EL (cell line): ENCODE measurements at places on chromosomes 5 and 9.

DNA sequence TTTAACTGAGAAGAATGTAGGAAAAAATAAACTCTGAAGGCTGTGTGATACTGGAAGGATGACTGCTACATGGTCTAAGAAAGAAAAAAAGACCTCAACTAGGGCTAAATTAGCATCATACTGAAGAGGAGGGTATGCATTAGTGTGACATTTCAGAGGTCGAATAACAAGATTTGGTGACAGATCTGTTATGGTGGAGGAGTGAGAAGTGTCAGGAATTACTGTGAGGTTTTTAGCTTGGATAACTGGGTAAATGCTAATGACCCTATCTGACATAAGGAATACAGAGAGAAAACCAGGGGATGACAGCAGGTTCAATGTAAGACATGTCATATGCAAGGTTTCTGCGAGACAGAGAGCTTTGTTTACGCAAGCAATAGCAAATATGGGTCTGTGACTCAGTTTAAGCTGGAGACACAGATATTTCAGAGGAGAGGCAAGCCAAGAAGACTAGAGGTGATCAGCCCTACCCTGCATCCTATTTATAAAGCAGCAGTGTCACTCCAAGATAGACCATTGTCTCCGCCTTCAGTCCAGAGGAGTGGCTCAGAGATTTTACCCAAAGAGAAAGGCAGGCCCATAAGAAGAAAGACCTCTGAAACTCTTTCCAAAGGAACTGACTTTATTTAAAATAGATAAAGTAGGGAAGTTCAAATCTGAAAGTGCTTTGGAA lies 44.3 kb downstream of the FBN2 start:
- no peak for DNase-seq

- DNase-seq, result peak; percentile 55
These were observed 248.6 kb upstream of the ANKRD55 start for GRCh38 chr5:56481428-56482357.

- no peak for DNase-seq
These were observed 272.0 kb downstream of the DENND1A start for GRCh38 chr9:123657941-123658340.

- no peak for DNase-seq
These were observed 74.2 kb upstream of the GRAMD2B start for GRCh38 chr5:126348855-126349635.

- peak; percentile 33 for DNase-seq
These were observed 10.3 kb downstream of the ITGA2 start for GRCh38 chr5:52999344-52999949.

- peak; percentile 36 for DNase-seq
These were observed at the start of gene C5orf46 for GRCh38 chr5:147906326-147907095. Gene C5orf46 (minus strand): TSS chr5:147906538. CDS start chr5:147906501, 37 bp downstream.

GRCh38 chr5:14767735-14768507 lies 103.4 kb downstream of the OTULIN start:
- DNase-seq, result no peak

DNA sequence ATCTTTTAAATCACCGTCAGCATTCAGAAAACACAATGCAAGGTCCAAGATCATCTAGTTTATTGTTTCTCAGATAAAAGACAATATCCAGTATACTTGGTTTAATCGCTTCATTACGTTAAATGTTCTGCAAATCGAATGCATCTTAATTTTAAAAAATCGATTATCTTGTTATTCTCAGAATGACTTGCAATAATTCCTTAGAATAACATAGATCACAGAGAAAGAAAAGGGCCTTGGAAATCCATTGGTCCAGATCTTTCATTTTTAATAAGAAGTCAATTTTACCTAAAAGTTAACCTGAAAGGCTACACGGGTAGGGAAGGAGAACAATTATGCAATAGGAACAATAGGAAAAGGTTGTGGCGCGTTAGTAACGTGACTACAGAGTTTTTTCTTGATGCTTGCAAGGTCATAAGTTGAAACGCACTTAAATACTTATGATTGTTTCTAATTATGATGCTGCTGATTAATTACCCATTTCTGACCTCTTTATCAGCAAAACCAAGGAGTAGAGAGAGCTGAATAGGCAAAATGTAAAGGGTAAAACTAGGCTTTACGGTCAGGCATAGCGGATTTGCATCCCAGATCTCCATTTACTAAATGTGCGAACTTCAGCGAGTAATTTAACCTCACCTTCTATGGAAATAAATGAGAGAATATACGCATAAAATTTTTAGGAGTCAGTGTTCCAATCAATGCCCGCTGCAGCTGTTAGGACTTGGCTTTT lies 769 bp upstream of the LYRM7 start:
- no peak for DNase-seq

- DNase-seq, result no peak
These were observed 85.0 kb upstream of the RASA1 start for GRCh38 chr5:87182649-87183048.

DNA sequence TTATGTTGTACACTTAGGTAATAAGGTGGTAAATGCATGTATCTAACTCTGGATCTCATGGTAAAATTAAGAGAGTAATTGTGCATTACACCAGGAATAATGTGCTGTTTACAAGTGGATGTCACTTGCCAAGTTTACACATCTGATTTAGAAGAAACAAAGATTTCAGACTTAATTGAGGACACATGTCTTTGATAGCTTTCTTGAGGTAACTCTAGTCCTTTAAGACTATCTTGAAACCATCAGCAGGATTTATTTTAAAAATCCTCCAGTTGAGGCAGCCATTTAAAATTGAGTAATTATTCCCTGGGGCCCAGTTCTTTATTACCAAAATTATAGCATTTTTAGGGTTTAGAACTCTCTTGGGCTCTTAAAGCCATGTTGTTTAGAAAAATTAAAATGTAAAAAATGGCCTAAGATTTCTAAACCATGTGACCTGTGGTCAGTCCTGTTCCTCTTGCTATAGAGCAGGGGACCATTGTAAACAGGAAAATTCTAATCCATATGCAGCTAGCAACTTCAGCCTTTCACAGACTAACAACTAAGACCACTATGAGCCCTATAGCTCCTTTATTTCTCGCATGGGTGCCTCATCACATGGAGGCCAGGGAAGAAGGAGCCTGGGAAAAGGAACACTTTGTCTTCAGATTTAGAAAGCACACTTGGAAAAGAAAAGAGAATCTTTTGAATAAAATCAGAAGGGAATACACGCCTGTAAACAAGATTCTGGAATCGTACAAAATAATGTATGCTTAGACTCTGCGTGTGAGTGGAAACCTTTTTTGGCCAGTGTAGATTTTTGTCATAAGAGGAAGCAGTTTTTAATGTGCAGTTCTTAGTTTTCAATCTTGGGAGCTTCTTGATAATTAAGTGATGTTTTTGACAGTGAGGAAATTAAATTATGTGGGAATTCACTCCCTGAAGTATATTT lies 71.2 kb downstream of the ZSWIM6 start:
- no peak for DNase-seq
